ENCODE measurements at places on chromosomes 16 and 17.

GRCh38 chr16:2157480-2158261 lies 2.1 kb downstream of the TRAF7 start:
- no peak for DNase-seq

DNA sequence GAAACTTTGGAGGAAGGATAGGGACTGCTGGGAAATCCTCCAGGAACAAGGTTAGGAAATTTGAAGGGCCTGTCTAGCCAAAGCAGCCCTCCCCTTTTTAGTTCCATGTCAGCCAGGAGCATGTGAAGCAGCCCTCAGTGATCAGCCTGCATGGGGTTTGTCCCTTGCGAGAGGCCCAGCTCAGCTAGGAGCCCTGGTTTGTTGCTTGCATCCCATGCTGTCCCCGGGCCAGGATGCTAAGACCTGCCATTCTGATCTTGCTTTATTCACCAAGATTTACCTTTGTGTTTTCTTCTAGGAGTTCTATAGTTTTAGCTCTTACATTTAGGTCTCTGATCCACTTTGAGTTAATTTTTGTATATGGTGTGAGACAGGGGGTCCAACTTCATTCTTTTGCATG lies 27.6 kb downstream of the CLUAP1 start:
- DNase-seq, result no peak

GRCh38 chr16:740459-740763 lies 386 bp downstream of the CIAO3 start:
- DNase-seq, result no peak

- peak; percentile 57 for DNase-seq
Observed at GRCh38 chr16:51374346-51374745, 223.3 kb upstream of the SALL1 start.

GRCh38 chr17:41153856-41154255 lies 4.2 kb upstream of the KRTAP4-5 start:
- DNase-seq, result no peak

GRCh38 chr16:88468275-88469129 lies 15.4 kb downstream of the ZFPM1 start:
- no peak for DNase-seq

- no peak for DNase-seq
Observed at GRCh38 chr16:57996406-57997175, 3.9 kb downstream of the ZNF319 start.

DNA sequence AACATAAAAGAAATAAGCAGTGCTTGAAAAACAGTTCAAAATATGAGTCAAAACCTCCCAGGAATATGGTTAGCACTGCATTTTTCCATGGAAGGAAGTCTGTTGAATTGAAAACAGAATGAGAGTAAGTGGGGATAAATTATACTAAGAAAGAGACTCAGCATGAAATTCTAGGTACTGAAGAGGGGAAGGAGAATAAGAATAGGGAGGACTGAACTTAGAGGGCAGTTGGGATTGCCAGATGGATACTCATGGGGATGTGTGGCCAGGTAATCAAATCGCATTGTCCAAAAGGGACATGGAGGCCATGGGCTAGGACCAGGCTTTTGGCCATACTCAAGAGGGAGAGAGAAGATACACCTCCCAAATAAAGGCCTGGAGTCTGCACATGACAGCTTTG lies 247.9 kb downstream of the CDH13 start:
- DNase-seq, result no peak

DNA sequence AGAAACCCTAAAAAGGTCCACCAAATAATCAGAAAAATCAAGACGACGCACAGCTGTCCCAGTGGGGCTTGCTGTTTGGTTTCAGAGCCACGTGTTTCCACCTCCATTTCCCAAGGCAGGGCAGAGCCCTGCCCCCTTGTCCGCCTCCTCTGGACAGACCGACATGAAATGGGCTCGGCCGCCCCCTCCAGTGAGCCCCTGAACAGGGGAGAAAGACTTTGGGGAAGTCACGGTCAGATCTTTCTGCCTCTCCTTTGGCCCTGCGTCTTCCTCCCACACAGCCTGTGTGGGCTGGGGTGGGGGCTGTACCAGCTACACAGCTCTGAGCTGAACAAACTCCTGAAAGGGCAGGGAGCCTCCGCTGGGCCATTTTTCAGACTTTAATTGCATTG lies 230.7 kb downstream of the ENGASE start:
- no peak for DNase-seq

GRCh38 chr17:81510785-81511553 lies 1.6 kb downstream of the ACTG1 start:
- DNase-seq, result peak; percentile 11

- DNase-seq, result no peak
Observed at GRCh38 chr17:51435171-51435552, 174.8 kb downstream of the UTP18 start.

DNA sequence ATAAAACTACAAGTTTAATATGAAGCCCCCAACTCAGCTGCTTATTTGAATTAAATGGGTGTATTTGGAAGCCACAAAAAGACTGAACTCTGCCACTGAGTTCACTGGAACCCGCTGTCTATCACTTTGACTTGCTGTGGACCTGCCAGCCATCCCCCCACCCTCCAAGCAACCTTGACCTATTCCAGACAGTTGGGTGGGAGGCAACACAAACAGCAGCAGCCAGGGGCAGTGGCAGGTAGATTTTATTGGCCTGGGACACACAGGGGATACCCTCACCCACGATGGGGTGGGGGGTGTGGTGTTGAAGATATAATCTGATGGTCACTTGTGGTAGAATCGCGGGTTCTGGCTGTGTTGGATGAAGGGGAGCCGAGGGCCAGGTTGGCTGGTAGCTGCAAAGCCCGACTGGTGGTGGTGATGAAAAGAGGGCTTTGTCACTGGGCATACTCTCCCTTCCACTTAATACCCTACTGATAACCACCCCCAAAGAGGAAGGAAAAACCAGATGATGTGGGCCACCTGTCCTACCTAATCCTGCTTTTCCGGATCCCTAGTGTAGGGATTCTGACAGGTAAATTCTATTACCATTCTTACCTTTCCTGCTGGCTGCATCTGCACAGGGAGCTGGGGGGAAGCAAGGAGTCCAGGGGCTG lies 2.6 kb downstream of the GPS2 start:
- DNase-seq, result no peak

DNA sequence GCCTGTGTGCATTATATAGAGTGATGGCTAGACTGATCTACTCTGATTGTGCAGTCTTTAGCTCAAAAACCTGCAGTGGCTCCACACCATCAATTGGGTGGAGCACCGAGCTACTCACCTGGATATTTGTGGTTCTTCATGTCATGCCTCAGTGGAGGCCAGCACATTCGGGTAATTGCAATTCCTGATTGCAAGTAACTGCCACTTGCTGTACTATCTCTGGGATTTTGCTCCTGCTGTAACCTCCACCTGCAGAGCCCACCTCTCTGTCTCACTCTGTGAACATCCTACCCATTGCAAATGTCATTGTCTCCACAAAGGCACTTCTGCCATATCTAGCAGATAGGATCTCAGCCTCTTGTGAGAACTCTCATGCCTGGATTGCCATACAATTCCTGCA lies 1.7 kb upstream of the CCL1 start:
- no peak for DNase-seq

GRCh38 chr17:58309918-58310259 lies 18.7 kb downstream of the TSPOAP1 start:
- DNase-seq, result no peak

GRCh38 chr17:41322094-41322902 lies 6.8 kb upstream of the KRTAP17-1 start:
- peak; percentile 64 for DNase-seq

DNA sequence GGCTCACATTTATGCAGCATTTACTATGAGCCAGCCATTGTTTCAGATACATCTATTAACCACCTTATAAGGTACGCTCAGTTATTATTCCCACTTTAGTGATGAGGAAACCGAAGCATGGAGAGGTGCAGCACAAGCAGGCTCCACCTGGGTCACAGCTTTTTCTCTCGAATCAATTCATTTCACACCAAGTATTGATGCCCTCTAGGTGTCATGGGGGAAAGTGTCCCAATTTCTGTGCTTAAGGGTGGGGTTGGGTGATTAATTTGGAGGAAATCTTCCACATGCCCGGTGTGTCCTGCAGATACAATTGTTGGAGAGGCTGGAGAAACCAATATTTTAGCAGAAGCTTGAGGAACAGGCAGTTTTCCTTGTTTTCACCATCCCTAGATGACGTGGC lies 62.7 kb upstream of the DNAJA2 start:
- DNase-seq, result no peak

DNA sequence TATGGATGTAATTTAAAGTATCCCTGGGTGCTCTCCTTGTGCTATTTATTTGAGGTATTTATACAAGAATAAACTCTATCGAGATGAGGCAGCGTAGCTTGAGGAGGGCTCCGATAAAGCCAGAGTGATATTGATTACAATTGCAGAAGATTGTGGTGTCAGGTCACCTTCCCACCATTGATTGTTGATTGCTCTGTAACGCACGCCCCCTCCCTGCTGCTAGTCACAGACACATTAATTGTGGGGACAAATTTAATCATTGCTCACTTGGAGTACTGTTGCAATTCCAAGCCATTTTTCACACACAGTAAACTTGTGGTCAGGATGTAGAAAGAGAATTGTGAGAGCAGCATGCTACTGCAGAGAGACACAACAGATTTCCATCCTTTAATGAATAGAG lies 75.4 kb downstream of the IRX3 start:
- DNase-seq, result no peak

- no peak for DNase-seq
Observed at GRCh38 chr16:73071131-73071940, 23.4 kb upstream of the ZFHX3 start.

DNA sequence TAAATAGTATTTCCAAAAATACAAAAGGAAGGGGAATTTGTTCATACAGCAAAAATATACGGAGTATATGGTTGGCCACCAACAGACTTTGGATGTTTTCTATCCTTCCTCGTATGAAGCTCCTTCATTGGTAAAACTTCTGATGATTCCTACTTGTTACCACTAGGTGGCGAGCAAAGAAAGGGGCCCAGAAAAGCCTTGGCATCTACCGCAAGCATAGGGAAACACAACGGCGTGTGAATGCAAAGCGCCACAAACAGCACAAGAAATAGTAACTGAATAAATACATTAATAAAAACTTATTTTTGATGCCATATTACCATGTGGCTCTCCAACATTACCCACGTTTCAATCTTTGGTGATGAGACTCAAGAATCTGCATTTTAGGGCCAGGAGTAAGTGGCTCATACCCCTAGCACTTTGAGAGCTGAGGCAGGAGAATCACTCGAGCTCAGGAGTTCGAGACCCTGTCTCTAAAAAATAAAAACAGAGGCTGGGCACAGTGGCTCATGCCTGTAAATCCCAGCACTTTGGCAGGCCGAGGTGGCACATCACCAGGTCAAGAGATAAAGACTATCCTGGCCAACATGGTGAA lies 34.5 kb downstream of the YWHAE start:
- peak; percentile 64 for DNase-seq

GRCh38 chr17:79587945-79588344 lies 22.9 kb downstream of the RBFOX3 start:
- DNase-seq, result no peak

- peak; percentile 85 for DNase-seq
Observed at GRCh38 chr17:83056583-83057396, 22.6 kb upstream of the METRNL start.

DNA sequence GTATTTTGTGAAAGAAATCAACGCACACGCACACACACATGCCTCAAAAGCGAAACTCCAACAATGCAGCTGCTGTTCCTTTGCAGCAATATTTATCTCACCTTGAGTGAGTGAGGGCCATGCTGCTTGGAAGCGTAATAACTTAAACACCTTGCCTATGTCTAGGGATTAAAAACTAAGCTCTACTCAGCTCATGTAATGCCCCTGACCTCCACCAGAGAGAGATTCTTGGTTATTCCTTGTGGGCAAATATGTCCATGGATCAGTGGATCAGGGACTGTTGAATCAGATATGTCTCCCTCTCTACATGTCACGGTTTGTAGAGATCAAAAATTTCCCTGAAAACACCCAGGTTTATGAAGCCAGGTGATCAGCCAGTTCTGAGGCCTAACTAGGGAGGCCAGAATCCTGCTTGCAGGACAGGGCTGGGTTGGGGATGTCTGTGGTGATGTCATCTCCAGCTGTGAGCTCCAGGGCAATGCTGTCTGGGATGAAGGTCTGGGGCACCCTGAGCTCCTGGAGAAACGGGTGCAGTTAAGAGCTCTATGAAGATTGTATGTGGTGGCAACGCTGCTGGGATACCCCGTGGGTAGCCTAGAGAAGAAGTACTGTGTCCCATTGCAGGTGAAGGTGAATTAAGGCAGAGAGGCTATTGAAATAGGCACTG lies 149.4 kb downstream of the KCNJ12 start:
- no peak for DNase-seq

- DNase-seq, result no peak
Observed at GRCh38 chr16:3051494-3051893, 5.1 kb downstream of the MMP25 start.

- peak; percentile 60 for DNase-seq
Observed at GRCh38 chr17:11644265-11645212, 46.3 kb downstream of the DNAH9 start.

DNA sequence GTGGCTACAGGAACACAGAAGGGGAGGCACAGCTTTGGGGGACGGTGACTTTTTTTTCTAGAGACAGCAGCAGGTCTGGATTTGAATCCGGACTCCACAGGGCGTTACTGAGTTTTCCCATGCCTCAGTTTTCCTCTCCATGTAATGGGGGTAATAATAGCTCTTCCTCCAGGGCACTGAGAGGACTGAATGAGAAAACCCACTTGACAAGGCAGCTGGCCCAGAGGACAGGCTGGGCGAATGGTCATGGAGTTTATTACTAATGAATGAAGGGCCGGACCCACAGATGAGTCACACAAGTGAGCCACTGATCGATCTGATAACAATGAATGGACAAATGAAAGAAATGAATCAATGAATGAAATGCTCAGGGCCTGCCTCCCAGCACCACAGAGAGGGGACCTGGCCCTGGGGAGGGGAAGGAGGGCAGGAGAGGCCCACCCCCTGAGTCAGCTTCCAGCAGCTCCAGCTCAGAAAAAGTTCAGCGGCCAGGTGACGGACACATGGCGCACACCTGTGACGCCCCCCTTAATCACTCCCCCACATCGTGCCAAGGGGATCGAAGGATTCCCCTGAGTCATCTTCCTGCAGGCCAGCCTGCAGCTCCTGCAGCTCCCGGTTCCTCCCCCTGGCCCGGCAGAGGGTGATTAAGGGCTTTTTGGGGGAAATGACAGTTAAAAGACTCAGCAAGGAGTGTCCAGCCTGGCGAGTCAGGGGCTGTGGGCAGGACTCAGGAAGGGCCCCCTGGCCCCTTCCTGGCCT lies 54.3 kb downstream of the SOCS1 start:
- DNase-seq, result peak; percentile 81

DNA sequence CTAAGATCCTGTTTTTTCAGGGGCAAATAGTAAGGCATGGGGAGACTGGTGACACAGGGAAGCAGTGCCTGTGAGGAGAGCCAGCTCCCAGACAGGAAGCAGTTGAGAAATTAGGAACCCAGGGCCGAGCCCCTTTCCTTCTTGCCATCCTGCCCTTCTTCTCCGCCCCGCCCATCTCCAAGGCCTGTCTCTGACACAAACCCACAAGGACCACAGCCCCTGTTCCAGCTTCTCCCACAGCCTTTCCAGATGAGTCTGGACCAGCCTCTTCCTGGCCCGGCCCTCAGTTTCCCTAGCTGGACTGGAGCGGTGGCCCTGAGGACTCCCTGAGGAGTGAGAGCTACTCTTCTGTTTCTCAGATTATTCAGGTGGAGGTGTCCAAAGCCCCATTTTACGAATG lies 9.9 kb downstream of the CCDC102A start:
- DNase-seq, result no peak

- DNase-seq, result no peak
Observed at GRCh38 chr16:79021991-79022630, 578.4 kb downstream of the MAF start.

- DNase-seq, result no peak
Observed at GRCh38 chr16:79599256-79599836, 1.2 kb downstream of the MAF start.

Data from RCC 7860 (cell line).